ENCODE measurements at places on chromosomes 3 and 15.

- DNase-seq = no peak
Measured at GRCh38 chr15:100686725-100687473, 84.5 kb downstream of the ASB7 start.

GRCh38 chr3:122941228-122942206 is 86.0 kb downstream of the SEMA5B start:
- no peak for DNase-seq

DNA sequence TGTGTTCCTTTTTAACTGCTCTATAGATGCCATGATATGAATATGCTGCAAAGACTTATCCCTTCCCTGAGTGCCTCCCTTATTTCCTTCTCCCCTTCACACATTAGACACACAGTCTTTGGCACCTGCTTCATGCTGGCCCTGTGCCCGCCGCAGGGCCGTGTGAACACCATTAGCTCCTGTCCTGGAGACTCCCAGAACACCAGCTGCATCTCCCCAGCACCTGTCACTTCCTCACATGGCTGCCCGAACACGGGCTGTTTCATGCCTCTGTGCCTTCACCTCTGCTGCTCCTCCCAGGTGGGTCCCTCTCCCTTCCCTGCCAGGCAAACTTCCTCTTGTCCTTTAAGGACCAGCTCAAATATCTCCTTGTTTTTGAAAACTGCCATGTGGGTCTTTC is 40.5 kb upstream of the SEC13 start:
- no peak for DNase-seq

- no peak for DNase-seq
Measured at GRCh38 chr3:114632757-114633424, 339.1 kb downstream of the TIGIT start.

DNA sequence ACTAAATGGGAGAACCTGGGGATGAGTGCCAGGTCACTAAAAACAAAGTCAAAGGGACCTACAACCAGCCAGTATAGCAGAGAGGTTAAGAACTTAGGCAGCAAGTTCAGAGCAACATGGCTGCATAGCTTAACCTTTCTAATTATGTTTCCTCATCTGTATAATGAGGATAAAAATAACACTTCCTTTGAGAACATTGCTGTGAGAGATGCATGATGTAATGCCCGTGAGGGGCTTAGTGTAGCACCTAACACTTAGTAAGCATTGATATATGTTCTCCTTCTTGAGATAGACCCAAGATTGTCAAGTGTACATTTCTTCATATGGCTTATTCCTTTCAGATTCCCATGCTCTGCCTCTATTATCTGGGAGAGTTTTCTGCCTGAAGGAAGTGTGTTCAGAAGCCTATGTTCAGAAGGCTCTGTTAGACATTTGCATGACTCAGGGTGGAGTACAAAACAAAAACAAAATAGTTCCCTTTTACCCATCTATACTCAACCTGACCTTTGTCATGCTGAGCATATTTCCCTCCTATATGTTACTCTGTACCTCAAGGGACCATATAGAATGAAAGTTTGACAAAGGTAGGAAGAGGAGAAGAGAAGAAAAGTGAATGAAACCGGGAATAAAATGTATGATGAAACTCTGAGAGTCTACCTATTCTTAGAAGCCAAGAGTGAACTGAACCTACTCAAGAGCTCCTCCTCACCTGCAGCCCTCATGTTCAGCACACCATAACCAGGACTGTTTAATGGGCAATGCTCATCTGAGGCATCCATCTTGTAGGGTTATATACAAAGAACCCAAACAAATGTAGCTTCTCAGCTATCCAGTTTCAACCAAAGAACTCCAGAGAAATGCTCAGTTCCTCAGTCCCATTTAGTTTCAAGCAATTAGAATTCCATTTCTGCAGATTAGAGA is 70.7 kb upstream of the KCNMB2 start:
- no peak for DNase-seq

DNA sequence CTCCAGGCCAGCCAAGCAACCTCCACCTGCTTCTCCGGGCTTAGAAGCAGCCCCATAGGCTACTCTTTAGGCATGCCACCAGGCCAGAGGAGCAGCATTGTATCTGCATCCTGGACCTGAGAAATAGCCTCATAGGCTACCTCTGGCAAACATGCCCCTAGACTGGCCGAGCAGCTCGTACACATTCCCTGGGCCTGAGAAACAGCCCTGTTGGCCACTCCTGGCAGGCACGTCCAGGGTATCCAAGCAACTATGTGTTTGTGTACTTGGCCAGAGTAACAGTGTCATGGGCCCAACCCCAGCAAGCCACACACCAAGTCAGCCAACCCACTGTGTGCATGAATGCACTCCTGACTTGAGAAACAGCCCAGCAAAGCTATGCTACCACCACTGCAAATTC is 498.7 kb upstream of the CDIN1 start:
- DNase-seq = no peak

- no peak for DNase-seq
Measured at GRCh38 chr3:150653110-150653561, 50.0 kb downstream of the SELENOT start.

- DNase-seq = no peak
Measured at GRCh38 chr15:74835312-74835823, 7.6 kb downstream of the ULK3 start.

DNA sequence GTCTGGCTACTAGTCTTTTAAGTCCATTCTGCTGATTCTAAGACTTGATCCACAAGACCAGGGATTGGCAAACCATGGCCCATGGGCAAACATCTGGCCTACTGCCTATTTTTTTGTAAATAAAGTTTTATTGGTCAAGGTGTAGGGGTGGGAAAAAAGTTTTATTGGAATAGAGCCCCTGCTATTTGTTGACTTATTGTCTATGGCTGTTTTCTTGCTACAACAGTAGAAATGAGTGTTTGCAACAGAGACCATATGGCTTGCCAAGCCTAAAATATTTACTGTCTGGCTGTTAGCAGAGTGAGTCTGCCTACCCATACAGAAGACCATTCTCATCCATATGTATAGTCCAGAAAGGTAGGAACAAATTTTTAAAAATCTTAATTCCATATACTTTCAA is 106.4 kb downstream of the PTPRG start:
- no peak for DNase-seq

DNA sequence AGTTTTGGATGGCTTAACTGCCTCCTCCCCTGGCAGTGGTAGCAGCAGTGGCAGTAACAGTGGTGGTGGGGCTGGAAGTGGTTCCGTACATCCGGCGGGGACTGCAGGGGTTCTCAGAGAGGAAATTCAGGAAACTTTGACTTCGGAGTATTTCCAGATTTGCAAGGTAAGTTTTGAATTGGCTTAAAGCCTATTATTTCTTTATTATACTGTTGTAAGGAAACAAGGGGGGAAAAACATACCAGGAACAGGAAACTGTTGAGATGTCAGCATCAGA is 1.5 kb downstream of the STXBP5L start:
- no peak for DNase-seq

DNA sequence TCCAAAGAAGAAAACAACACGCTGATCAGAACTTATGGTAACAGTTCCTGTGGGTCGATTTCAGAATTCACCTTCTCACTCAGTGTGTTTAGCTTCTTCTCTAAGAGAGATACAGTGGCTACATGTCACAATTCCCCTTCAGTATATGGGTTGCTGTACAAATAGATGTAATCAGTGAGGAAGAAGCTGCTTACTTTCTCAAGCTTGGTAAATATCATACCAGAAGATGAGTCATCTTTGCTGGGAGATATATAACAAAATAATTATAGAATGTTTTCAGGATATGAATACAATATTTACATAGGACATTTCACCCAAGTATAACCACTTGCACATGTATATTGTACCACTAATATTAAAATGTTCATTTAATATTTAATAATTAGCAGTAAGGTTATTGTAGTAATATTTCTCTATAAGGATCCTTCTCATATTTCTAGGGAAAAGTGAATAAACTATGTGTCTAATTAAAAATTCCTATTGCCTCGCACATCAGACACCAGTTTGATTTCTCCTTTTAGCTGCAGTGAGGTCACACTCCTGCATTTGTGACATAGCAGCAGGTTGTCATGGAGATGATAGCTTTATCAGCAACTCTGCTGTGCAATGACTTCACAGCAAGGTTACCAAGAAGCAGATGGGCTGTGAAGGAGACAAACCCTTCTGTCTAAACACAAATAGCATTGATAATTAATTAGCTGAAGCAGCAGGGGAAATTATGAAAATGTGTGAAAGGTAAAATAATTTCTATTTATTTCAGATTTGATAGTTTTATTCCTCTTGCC is 211.4 kb downstream of the TUSC7 start:
- no peak for DNase-seq

- no peak for DNase-seq
Measured at GRCh38 chr3:12884790-12885582, 43.6 kb upstream of the RPL32 start.

DNA sequence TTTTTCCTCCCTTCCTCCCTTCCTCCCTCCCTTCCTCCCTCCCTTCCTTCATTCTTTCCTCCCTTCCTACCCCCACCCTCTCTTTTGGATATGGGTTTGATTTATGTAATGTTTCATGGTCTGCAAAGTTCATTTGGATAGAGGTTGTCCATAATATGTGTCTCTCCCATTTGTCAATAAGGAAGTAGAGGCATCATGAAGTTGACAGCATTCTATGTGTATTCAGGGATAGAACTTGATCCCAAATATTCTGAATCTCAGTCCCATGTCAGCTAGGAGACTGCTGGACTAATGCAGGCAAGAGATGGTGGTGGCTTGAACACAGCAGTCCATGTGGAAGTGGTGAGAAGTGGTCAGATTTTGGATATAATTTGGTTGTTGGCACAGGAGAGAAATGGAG is 90.7 kb upstream of the SLC6A6 start:
- DNase-seq = no peak

DNA sequence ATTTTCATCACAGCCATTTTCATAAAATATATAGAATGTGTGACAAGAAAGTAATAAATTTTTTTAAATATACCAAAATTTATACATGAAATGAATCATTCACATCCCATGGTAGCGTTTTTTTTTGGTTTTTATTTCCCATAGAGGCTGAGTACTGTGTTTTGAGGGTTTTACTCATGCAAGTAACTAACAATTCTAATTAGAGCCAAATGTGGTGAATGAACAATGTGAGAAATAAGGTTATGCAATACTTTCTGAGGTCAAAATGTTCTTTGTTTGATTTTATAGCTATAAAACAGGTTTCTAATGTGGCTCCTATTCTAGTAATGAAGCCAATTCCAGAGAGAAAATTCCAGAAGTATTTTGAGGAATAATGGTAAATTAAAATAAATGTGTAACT is 386.8 kb downstream of the TBC1D5 start:
- no peak for DNase-seq

DNA sequence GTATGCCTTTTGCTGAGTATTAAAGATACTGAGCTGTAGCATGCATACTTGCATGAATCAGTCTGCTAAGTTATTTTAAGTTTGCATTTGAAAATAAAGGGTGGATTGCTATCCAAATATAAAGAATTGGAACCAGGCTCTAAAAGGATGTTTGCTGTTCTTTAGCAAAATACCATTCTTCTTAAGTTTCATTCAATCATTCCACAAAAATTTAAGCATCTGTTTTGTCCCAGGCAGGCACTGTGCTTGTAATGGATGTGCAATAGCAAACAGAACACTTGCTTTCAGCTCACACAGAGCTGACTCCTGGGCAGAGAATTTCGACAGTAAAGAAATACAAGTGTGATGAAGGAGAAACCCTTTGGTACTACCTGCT is 151.1 kb downstream of the PGPEP1L start:
- DNase-seq = no peak

- DNase-seq = peak; percentile 73
Measured at GRCh38 chr3:157081626-157082210, 78.2 kb downstream of the CCNL1 start.

DNA sequence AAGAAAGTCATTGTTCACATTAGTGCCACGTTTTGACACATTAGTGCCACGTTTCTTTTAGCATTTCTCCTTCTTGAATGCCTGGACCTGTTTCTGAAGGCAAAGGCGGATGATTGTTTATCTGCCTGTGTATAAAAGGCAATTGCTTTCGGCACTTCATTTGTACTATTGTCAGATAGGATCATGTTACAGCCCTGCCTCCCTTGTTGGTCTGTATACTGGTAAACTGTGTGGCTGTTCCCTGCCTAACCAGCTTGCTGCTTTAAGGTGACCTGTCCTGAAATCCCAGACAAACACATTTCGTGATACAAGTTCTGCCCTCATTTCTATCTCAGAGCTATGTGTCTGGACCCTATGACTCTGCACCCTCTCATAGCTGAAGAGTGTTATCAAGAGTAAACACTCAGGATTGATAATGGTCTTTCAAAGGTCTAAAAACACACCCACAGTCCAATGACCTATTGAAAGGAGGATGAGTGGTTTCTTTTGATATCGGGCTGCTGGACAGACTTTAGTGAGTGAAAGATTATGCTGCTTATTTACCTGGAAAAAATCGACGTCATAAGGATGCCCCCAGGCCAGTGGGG is 276.3 kb upstream of the MCTP2 start:
- DNase-seq = no peak

- DNase-seq = no peak
Measured at GRCh38 chr3:143363949-143364348, 244.4 kb downstream of the CHST2 start.

DNA sequence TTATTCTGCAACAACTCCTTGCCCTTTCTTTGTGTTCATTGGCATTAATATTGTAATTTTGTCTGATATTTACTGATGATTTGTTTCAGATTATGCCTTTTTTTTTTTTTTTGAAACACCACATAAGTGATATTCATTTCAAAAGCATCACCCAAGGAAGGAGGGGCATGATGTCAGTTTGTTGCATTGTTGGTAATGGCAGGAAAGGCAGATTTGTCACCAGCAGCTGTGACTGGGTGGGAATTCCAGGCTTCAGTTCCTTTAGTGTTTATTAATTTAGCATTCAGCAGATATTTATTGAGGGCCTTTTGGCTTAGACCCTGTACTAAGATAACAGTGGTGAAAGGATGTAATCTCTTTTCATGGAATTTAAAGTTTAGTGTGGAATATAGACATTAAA is 19.5 kb downstream of the SENP2 start:
- no peak for DNase-seq

DNA sequence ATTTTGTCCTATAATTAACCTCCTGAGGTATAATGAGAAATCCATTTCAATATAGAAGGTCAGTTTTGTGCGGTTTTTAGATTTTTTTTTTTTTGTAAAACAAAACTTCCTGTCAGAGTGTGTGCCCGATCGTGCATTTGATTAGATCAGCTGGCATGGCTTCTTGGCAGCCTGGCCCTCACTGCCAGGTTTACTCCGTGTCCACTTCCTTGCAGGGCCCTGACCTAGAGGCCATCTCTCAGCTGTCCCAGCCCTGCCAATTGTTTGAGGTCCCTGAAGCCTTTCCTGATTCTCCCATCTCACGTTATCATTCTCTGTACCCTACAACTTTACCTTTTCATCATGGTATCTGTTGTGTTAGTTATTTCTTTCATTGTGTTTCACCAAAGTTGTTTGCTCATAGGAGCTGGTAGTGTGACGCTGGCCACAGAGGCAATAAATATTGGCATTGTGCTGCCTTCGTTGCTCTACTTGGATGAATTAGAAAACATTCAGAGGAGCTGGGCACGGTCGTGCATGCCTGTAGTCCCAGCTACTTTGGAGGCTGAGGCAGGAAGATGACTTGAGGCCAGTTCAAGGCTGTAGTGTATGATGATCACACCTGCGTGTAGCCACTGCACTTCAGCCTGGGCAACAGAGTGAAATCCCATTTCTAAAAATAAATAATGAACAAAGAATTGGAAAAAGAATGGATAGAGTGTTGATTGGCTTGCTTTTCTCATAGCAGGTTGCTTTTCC is 202.0 kb downstream of the GHSR start:
- DNase-seq = no peak

Measured in T follicular helper cell (primary cell).